ENCODE measurements at places on chromosomes 1 and 21.

DNA sequence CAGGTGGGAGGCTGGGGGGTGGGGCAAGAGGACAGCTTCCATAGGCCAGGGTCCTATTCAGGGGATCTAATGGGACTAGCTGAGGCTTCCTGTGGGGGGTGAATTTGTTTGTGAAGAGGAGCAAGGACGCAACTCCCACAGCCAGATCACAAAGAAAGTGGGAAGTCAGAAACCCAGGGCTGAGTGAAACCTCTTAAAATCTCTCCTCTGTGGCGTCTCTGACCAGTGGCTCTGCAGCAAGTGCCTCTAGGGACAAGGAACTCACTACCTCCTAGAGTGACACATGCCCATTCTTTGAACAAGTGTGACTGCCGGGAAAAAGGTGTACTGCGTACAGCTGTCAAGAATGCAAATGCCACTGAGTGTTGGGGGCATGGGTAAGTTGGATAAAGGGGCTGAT, 187.9 kb downstream of the HIVEP3 start:
- no peak for DNase-seq

GRCh38 chr1:178575611-178576361, 62.9 kb downstream of the TEX35 start:
- no peak for DNase-seq

DNA sequence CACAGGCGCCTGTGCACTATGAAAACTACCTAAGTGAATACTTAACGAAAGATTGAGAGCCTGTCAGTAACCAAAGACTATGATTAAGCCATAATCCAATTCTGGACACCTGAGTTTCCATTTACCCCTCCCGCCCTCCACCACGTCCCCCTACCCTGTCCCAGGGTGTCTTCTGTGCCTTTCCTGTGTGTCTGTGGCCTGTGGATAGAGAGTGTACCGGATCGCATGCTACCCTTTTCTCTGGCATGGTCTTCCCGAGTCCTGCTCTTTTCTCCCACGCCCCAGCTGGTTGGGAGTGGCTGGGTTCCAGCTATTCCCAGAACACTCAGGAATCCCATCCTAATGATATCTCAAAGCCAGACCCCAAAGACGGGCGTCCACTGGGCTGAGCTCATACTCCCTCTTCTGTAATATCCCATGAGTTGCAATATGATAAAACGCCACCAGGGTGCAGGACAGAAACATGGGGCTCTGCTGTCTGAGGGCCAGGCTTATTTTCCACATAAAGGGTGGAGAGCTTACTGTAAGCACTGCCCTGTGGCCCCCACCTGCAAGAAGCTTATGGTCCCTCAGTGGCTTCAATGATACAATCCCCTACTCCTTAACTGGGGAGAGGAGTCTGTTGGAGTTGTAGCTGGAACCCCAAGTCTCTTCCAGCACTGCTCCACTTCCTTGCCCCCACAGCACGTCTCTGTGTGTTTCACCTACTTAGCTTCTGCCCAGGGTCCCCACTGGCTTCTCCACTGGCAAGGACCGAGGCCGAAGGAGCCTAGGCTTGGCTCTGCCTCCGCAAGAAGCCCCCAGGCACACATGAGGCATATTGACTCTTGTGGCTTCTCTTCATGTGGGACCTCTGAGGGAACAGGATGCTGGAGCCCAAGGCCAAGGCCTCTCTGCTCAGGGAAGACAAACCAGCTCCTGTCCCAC, 17.6 kb upstream of the ALX3 start:
- DNase-seq: no peak

DNA sequence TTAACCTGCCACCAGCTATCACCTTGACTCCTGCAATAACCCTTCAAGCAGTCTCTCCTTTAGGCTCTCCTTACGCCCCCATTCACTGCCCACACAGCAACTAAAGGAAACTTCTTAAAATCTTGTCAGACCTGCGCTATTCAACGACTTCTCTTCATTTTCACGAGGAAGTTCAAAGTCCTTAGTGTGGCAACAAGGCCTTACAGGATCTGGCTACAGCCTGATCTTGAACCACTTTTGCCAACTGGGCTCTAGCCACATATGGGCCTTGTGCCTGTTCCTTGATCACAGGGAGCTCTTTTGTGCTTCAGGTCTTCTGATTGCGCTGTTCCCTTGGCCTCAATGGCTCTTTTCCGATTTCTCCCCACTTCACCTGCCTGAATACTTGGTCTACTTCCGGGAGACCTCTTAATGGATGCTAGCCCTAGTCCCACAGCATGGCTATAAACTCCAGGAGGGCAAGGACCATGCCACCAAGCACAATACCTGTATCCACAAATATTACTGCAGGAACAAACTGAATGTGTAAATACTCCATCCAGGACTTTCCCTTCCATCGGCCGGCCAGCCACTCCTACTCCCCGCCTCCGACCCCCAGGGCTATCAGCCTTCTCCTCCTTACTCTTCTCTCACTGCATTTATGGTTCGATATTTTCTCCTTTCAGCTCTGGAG, 2.3 kb upstream of the CTNNBIP1 start:
- DNase-seq: no peak

DNA sequence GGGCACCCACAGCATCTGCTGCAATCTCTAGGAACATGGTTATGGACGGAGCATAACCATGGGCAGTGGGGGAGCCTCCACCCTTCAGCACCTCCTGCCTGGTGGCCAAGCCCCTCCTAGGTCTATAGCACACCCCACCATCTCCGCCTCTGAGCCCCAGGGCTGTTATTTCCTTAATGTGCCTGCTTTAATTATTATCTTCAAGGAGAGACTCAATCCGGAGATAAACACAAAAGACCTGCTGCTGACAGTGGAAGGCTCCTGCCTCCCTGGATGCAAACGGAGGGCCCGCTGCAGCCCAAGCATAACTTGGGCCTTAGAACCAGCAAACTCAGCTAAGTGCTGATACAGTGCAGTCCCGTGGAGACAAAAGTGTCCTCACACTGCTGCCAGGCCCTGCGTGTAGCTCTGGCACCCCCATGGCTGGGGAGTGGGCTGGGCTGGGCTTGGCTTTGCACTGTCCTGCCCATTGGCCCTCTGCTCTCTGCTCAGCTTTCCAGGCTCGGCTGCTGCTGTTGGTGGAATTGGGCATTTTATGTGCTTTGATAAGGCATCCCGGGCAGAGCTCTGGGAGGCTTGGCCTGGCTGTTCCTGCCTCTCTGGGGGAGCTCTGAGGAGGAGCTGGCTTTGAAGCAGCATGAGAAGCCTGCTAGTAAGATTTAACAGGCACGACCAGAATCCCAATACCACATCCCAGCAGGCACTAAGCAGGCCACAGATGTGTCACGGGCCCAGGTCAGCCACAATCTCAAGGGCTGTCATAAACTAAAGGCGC, 620.2 kb downstream of the PTPRU start:
- no peak for DNase-seq

GRCh38 chr1:227424159-227424680, 105.9 kb upstream of the CDC42BPA start:
- no peak for DNase-seq

DNA sequence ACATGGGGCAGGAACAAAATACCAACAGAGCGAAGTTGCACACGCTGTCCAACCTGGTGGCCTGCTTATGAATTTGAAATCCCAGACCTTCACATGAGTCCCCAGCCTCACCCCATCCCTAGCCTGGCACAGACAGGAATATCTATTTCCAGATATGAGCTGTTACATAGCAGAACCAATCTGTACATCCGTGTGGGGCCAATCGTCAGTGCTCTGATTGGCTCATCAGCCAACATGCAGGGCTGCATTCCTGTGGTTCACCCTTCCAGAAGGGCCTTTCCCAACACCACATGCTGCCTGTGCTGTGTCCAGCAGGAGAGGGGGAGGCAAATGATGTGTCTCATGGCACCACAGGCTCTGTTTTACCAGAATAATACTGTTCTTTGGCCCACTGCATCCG, 31.3 kb downstream of the CCN1 start:
- DNase-seq: no peak

GRCh38 chr1:41875487-41875886, 43.2 kb downstream of the HIVEP3 start:
- no peak for DNase-seq

GRCh38 chr1:12467570-12468286, 150.3 kb downstream of the DHRS3 start:
- no peak for DNase-seq

DNA sequence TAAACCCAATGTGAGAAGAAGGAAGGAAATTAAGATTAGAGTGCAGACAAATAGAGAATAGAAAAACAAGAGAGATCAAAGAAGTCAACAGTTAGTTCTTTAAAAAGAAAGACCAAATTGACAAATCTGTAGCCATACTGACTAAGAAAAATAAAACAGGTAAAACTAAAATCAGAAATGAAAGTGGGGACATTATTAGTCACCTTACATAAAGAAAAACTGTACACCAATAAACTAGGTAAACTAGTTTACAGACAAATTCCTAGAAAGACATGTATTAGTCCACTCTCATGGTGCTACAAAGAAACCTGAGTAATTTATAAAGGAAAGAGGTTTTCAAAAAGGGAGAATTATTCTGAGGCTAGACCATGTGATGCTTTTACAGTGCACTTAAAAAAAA, 22.3 kb downstream of the BLZF1 start:
- no peak for DNase-seq

DNA sequence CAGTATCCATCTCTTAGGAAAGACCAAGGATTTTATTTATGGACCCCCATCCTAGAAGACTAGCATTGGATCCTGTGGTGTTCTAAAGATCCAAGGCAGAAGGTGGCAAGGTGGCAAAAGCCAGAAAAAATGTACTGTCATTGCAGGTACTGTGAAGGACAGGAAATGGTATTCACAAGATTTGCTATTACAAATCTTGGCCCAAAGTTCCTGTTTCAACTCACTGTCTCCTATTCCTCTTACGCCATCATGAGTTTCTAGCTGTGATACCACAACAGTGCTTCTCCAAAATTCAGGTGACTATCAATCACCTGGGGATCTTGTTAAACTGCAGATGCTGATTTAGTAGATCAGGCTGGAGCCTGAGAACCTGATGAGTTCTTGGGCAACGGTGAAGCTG, 21.4 kb downstream of the ACP6 start:
- DNase-seq: no peak

DNA sequence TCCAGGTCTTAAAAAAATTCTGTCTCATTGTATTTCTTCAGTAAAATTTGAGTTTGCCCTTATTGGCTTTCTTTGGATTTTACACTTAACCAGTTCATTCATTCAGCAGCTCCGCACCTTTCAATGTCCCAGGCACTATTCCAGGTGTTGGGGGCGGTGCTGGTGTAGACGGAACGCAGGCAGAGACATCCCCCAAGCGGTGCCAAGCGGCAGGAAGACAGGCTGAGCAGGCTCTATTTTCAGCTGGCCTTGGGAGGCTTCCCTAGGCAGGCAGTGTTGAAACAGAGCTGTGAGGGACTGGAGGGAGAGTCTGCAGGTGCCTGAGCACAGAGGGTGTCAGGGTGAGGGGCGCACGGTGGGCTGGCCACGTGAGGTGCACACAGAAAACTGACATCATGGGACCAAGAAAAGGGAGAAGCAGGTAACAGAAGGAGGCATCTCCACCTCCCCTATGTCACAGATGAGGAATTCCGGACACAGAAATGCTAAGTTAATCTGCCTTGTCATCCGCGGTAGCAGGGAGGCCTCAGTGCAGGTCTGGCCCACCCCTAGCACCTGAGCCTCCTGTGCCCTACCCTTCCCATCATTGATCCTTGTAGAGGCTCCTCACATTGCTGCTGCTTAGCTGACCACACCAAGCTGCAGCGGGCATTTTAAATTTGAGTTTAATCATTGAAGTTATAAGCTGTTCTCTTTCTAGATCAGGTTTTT, 40.8 kb downstream of the SLC37A1 start:
- DNase-seq: no peak

Data from stimulated activated naive CD4-positive, alpha-beta T cell (primary cell).